ENCODE measurements at places on chromosomes 7 and 10. TPM values are rescaled to one million over a fixed set of nuclear protein-coding genes. Genes with fewer than 3 reads are reported as not detected.

DNA sequence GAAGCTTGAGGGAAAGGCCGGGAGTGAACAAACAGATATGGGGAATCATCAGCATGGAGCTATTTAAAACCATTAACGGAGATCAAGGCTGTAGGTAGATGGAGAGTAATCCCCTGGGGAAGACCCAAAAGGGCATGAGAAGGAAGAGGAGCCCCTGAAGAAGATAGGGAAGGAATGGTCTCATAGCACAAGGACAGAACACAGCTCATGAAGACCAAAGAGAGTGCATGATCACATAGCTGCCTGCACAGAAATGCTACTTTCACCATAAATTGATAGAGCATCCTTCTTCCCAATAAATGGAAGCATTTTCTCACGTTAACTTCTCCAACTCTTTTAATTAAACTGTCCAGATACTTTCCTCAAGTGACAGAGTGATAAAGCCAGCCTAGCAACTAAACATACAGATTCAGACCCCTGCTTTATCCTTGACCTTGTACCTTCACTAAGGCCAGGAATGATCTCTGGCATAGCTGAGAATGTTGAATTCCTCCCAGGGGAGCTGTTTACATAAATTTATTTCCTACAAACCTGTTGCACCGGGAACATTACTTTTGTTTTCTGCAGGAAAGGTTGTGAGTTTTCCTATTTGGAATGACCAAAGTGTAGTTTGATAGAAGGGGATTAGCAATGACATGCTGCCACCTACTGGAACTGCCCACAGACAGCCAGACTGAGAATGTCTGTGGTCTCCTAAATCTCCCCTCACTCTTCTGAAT is 110.8 kb upstream of the LRGUK start:
- DNase-seq, result peak; percentile 54
- no peaks in the 10 kb centered on the region for H3K27me3 ChIP-seq
- H3K4me1 ChIP-seq, result no peaks in the 10 kb centered on the region
- no peak overlapping the region for H3K4me3 ChIP-seq
- H3K36me3 ChIP-seq, result no peaks in the 10 kb centered on the region

DNA sequence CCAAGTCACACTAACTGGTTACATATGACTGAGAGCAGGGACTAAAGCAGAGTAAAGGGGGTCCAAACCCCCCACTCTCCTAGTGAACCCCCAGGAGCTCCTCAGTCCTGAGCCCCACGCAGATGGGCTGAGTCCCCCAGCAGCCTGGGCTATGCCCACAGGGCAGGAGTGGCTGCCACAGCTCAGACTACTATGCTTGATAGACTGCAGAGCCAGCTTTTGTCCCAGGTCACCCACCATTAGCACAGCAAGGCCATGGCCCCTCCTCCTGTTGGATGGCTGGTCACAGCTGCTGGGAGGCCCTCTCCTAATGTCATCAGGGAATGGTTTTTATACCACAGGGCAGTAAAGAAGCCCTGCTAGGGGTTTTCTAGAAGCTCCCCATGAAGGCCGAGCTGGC is 46.3 kb upstream of the FGFR2 start:
- no peak overlapping the region for H3K4me3 ChIP-seq
- H3K27me3 ChIP-seq, result peaks cover 1% of the 10 kb centered on the region
- H3K27ac ChIP-seq, result no peak overlapping the region
- DNase-seq, result no peak
- H3K36me3 ChIP-seq, result peaks cover 11% of the 10 kb centered on the region

DNA sequence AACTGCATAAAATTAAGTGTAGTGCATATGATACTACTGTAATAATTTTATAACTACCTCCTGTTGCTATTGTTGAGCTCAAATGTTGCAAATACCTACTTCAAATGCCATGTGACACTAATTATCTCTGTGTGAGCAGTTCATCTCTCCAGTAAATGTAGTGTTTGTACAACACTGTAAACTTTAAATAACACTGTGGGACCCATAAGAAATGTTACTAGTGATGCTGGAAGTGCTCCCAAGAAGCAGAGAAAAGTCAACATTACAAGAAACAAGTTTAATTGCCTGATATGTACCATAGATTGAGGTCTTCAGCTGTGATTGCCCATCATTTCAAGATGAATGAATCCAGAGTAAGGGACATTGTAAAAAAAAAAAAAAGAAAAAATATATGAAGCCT is 39.9 kb downstream of the RALA start:
- H3K4me1 ChIP-seq, result peaks cover 43% of the 10 kb centered on the region
- no peak overlapping the region for H3K4me3 ChIP-seq
- peaks cover 66% of the 10 kb centered on the region for H3K36me3 ChIP-seq
- no peak for DNase-seq
- no peak overlapping the region for H3K27ac ChIP-seq

GRCh38 chr10:18665815-18666558 is 6.8 kb downstream of the ARL5B start:
- no peak overlapping the region for H3K4me3 ChIP-seq
- H3K36me3 ChIP-seq, result peaks cover 3% of the 10 kb centered on the region
- no peak overlapping the region for H3K27ac ChIP-seq
- H3K4me1 ChIP-seq, result peaks cover 20% of the 10 kb centered on the region
- no peak for DNase-seq

DNA sequence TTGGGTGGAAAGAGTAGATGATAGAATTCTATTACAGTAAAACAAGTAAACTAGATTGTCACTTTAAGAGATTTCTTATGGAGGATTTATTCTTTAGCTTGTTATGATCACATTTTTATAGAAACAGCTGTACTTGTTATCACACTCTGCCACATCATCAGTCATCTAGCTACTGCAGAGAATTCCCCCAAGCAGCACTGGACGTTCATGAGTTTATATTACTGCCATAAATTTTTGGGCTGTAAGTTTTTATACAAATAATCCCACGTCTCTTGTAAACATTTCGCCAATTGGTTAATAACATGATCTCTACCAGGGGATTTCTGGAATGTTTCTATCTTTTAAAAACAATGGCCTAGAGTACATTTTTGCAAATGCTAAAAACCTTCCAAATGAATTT is 238.8 kb downstream of the POLR1F start:
- H3K36me3 ChIP-seq, result no peaks in the 10 kb centered on the region
- H3K4me3 ChIP-seq, result no peak overlapping the region
- no peak overlapping the region for H3K27ac ChIP-seq
- H3K27me3 ChIP-seq, result no peaks in the 10 kb centered on the region

GRCh38 chr10:5670662-5671375 is 4.4 kb upstream of the ASB13 start:
- peaks cover 7% of the 10 kb centered on the region for H3K4me1 ChIP-seq
- H3K27ac ChIP-seq, result no peak overlapping the region
- no peak overlapping the region for H3K4me3 ChIP-seq
- peaks cover 3% of the 10 kb centered on the region for H3K27me3 ChIP-seq
- peaks cover 5% of the 10 kb centered on the region for H3K36me3 ChIP-seq

DNA sequence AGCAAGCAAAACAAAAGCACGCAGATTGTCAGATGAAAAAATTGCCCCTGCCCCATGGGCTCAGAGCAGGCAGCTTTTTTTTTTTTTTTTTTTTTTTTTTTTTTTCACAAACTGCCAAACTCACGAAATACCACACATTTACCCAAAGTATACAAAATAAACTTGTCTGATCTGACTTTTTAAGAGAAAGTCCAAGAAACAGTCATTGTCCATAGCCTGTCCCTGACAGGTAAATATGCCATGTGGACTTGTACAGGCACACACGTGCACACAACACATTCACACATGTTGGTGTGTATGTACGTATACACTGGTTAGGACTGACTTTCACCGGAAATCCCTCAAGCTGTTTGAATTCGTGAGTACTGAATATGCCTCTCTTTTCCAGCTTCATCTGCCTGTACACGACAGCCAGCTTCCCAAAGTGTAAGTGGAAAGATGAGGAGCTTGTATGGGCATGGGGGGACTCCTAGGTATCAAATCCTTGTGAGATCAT is 929 bp upstream of the HGF start:
- no peak overlapping the region for H3K27ac ChIP-seq
- H3K4me3 ChIP-seq, result no peak overlapping the region
- peaks cover 4% of the 10 kb centered on the region for H3K27me3 ChIP-seq
- H3K36me3 ChIP-seq, result no peaks in the 10 kb centered on the region

DNA sequence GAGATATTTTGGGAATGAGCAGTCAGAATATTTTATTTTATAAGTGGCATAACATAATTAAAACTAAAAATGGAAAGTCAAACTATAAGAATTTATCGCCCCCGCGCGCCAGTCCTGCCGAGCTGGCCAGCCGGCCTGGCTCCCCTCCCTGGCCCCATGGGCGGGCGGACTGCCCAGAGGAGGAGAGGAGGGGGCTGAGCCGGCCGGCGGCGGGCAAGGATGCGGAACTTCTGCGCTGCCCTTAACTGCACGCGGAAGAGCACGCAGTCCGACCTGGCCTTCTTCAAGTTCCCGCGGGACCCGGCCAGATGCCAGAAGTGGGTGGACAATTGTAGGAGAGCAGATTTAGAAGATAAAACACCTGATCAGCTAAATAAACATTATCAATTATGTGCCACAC is 96.8 kb downstream of the DKK1 start:
- H3K27me3 ChIP-seq, result no peaks in the 10 kb centered on the region
- DNase-seq, result no peak
- no peaks in the 10 kb centered on the region for H3K36me3 ChIP-seq
- H3K4me1 ChIP-seq, result peaks cover 11% of the 10 kb centered on the region
- no peak overlapping the region for H3K27ac ChIP-seq

DNA sequence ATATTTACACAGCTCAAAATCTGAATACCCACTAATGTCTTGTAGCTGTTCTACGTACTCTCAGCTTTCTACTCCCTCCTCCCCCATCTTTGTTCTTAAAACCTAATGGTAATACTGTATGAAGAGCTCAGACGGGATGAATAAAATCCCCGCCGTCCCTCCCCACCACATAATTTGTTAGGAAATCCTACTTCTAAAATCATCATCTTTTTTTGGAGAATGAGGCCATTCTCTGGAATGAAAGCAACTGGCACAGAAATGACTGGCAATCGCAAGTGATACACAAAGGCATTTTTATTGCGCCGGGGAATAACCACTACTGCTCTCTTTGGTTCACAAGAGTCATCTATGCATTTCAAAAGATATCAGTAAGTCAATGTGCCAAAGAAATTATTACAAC is 27.3 kb downstream of the SLC35B4 start:
- no peak overlapping the region for H3K4me3 ChIP-seq
- peaks cover 32% of the 10 kb centered on the region for H3K4me1 ChIP-seq
- no peak overlapping the region for H3K27ac ChIP-seq
- H3K27me3 ChIP-seq, result peaks cover 1% of the 10 kb centered on the region

DNA sequence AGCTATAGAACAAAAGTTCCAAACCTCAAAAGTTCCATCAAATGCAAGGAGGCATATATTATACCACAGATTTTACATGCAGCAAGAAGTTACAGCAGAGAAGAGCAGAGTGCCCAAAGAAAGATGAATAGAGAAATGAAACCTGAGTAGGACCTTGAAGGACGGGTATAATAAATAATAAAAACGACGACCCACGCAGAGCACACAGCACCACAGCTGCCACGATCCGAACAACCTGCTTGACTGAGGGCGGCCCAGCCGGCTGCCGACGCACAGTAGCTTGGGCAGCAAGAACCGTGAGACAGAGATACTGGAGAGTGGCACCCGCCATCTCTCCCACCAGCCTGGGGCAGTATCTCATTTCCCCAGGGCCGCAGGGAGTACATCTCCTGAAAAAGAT is 79.0 kb downstream of the HIPK2 start:
- H3K4me3 ChIP-seq, result no peak overlapping the region
- H3K27me3 ChIP-seq, result peaks cover 12% of the 10 kb centered on the region
- DNase-seq, result no peak
- H3K36me3 ChIP-seq, result peaks cover 15% of the 10 kb centered on the region
- peaks cover 19% of the 10 kb centered on the region for H3K4me1 ChIP-seq

- H3K36me3 ChIP-seq, result no peaks in the 10 kb centered on the region
- peaks cover 9% of the 10 kb centered on the region for H3K4me1 ChIP-seq
- no peak for DNase-seq
- no peak overlapping the region for H3K27ac ChIP-seq
- H3K27me3 ChIP-seq, result peaks cover under 1% of the 10 kb centered on the region
Observed at GRCh38 chr7:108404509-108405420, 51.5 kb downstream of the NRCAM start.

DNA sequence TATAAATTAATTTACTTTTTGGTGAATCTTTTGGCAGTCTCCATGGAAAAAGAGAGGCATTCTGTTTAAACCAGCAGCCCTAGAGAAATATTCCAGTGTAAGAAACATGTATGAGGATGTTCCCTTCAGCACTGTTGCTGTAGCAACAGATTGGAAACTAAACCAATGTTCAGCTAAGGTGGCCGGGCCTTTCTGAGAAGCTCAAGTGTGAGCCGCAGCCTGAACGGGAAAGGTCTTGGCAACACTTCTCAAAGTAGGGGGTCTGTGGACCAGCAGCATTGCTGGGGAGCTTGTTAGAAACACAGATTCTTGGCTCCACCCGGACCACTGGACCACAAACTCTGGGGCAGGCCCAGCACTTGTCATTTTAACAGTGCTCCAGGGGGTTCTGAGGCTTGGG is 36.2 kb downstream of the RAMP3 start:
- no peak overlapping the region for H3K27ac ChIP-seq
- peaks cover 9% of the 10 kb centered on the region for H3K4me1 ChIP-seq
- DNase-seq, result no peak
- peaks cover 4% of the 10 kb centered on the region for H3K36me3 ChIP-seq

DNA sequence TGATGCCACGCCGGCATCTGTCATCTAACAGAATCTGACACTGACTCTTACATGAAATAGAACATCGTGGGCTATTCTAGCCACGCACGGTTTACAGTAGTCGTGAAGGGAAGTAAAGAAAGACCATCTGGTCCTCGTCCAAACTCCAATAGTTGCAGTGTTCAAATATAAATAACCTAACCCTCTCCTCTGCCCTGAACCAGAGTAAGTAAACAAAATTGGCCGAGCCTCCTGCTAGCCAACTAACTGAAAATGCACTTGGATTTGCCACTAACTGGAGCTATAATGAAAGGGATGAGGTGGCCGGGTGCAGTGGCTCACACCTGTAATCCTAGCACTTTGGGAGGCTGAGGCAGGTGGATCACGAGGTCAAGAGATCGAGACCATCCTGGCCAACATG is 29.5 kb upstream of the ZC3HAV1L start:
- no peak overlapping the region for H3K27ac ChIP-seq
- no peak overlapping the region for H3K4me3 ChIP-seq
- H3K4me1 ChIP-seq, result peaks cover 13% of the 10 kb centered on the region
- H3K27me3 ChIP-seq, result peaks cover 9% of the 10 kb centered on the region

The NRF1 gene
- 18.1 TPM for total RNA-seq

The RELN gene
- 2.3 TPM for total RNA-seq

The DDC gene
- not detected for total RNA-seq

The C10orf105 gene
- 0.15 TPM for total RNA-seq

The TRRAP gene
- total RNA-seq, result 53.5 TPM

The GCK gene
- not detected for total RNA-seq

The GSTO1 gene
- total RNA-seq, result 121 TPM

The HOXA3 gene
- total RNA-seq, result 0.13 TPM

The PAX4 gene
- total RNA-seq, result 0.33 TPM

All from endothelial cell (in vitro differentiated cells).